ENCODE measurements at places on chromosomes 2 and 18.

DNA sequence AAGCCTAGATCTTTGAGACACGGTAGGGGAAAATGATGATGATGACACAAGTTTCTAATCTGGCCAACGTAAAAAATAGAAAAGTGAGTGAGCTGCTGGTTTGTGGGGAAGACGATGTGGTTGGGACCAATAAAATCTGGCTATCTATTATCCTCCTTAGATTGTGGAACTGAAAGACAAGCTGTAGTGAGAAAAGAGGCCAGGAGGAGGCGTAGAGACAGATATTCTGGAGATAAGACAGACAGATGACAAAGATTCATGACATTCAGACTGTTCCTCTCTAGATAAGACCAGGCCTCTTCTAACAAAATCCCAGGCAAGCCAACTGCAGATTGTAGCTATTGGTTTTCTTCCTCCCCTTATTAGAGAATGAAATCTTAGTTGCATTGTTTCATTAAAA is 376.3 kb upstream of the UBE2E3 start:
- DNase-seq: peak; percentile 76

DNA sequence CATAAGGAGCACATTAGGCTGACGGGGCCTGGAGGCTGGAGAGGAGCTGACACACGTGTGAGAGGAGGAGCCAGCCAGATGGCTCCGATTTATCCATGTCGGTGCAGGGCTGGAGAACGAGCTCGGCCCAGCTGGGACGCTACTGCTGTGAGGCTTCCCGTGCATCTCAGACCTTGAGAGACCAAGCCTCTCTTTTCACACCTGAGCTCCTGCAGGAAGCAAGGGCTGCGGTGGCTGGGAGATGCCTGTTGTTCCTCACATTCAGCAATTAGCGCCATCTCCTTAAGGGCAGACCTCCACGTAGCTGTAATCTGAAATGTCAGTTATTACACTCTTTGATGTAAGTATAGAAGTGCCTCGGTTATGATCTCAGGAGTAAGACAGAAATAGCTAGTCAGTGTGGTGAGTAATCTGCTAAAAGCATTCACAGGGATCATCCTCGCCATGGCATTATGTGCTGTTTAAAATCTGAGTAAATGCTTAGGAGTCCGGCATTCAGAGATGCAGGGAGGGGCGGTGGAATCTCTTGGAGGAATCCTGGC is 107.9 kb downstream of the PRKCE start:
- no peak for DNase-seq

DNA sequence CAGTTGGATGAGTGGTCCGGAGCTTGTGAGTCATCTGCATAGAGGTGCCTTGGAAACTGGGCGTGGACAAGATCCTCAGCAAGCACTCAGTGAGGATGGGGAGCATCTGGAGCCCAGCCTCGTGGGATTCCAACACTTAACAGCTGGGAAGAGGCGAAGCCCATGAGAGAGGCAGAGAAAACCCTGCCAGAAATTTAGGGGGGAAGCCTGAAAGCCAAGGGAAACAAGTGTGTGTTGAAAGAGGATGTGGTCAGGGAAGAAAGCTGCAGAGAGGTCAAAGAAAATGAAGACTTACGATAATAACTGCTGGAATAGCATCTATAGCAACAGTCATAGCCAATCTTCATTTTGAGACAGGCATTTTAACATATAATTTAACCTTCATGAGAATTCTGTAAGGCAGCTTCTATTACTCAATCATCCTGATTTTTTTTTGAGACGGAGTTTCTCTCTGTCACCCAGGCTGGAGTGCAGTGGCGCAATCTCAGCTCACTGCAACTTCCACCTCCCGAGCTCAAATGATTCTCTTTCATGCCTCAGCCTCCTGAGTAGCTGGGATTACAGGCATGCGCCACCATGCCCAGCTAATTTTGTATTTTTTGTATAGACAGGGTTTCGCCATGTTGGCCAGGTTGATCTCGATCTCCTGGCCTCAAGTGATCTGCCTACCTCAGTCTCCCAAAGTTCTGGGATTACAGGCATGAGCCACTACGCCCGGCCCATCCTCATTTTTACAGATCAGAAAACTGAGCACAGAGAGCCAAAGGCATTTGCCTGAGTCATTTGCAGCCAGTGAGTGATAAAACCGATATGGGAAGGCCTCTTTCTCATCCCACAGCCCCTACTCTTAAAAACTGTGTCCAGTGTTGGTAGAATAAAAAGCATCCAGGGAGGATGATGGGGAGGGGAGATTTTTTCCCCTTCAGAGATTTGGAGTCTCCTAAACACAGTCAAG is 214.4 kb upstream of the EPAS1 start:
- no peak for DNase-seq

DNA sequence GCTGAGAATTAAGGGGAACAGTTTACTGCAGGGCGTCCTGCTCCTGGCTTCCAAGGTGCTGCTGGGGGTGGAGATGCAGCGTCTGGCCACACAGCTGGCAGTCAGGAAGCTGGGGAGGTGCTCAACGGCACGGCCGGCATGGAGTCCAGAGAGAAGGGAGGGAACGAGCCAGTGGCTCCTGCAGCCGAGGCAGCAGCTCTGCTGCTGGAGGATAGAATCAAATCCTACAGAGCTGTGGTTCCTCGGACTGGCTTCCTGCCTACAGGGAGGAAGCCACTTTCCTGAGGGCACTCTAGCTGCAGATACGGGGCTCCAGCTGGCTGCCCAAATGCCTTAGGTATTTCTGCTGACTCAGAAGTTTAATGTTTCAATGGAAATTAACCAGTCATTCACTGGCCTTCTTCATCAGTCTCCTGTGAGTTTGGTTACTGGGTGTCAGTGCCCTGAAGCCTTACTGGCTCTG is 266.3 kb downstream of the TWIST2 start:
- no peak for DNase-seq

- no peak for DNase-seq
These were observed 78.1 kb downstream of the IRS1 start for GRCh38 chr2:226721541-226721940.

DNA sequence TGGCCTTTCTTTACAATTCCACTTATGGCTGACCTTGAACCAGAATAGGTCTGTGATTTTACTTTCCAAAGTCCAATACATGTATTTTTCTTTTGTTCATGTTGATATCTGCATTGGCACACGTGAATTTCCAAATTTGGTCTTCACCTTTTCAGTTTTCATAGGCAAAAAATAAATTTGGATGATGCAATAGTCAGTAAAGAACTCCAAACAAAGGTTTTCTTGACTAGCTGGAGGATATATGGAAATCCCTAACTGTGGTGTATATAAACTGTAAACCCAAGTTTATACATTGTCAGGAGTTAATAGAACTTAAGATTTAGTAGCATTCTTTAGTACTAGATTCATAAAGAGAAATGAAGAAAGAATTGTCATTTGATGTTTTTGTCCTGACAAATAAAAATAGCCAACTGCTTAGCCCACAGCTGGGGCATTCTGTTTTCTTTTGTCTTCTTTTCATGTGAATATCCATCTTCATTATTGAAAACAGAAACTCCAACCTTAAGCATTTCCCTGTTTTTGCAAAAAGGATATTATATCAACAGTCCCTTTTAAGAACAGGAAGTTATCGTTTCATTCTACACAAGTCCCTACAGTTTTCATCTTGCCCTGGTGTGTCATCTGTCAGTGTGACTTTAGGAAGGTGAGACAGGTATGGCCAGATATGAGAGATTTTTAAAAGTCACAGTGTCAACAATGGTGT is 132.9 kb downstream of the BCL2 start:
- DNase-seq: peak; percentile 43

- DNase-seq: no peak
These were observed 484.8 kb upstream of the ID2 start for GRCh38 chr2:8197101-8197500.

DNA sequence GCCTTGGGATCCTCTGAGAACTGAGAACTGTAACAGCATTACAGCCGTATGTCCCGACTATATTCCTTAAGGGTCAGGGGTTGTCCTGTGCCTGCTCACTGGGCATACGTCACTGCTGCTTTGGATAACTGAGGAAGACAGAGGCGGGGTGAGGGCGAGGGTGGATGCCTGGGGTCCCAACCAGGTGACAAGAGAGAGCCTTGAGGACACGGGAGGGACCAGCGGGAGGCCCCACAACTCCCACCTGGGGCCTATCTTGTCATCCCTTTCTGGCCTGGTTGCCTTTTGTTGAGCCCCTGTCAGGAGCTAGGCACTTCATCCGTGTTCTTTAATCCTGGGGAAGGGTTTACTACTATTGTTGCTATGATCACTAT is 28.8 kb downstream of the INPP5D start:
- DNase-seq: no peak

GRCh38 chr2:28716265-28716865 is 35.3 kb upstream of the PPP1CB start:
- peak; percentile 45 for DNase-seq

DNA sequence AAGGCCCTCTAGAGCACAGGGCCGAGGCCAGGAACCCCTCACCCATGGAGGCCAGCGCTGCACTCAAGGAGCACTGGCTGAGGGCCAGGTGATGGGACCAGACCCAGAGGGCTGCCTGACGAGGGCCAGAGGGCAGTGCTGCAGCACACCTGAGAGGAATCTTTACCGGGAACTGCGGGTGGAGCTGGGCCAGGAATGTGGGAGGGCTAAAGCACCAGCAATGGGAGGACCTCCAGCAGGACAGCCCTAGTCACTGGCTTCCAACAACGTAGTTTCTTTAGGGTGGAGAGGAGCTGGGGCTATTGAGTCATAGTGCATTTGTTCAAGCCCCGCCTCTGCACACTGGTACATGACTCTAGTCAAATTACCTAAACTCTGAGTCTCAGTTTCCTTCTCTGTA is 143.4 kb downstream of the TMEM17 start:
- DNase-seq: no peak

GRCh38 chr2:153871231-153872221 is at the start of gene GALNT13:
Gene GALNT13 (plus strand): TSS chr2:153871922.
- no peak for DNase-seq

GRCh38 chr2:63506320-63506719 is 82.0 kb downstream of the WDPCP start:
- no peak for DNase-seq

- DNase-seq: peak; percentile 82
These were observed 30.9 kb upstream of the REEP1 start for GRCh38 chr2:86368161-86368824.

GRCh38 chr2:156340377-156340776 is 7.9 kb upstream of the NR4A2 start:
- DNase-seq: no peak

GRCh38 chr2:236177604-236177966 is 9.4 kb upstream of the GBX2 start:
- no peak for DNase-seq

- DNase-seq: peak; percentile 81
These were observed 117.9 kb downstream of the CSRNP3 start for GRCh38 chr2:165587335-165587938.

GRCh38 chr2:362924-363323 is 75.0 kb upstream of the ALKAL2 start:
- no peak for DNase-seq

DNA sequence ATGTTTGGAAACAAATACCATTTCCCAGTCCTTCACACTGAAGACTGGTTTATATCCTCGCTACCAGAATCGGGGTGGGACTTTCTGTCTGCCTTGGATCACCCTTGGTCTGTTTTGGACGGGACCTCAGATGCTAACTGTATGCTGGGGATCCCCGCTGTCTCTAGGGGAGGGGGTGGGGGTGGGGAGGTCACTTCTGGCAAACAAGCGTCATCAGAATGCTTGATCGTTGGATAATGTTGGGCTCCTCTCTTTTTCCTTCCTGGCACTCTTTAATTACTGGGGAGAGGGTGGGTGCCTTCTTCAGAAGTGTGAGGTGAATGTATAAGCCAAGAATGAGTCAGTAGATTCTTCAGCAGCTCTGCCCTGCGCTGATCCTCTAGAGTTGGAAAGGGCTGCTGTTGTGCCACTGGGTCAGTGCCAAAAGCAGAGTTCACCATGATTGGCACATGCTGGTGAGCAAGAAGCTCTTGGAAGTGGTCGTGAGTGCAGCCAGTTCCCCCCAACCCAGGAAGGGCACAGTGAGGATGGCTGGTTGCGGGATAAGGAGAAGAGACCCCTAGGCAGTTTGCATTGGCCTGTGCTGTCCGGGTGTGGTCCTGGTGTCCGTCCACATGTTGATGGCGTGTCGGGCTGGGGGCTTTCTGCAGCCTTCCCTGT is 32.2 kb downstream of the DGKD start:
- DNase-seq: no peak

- no peak for DNase-seq
These were observed 176.6 kb upstream of the TACR1 start for GRCh38 chr2:75375646-75376582.

DNA sequence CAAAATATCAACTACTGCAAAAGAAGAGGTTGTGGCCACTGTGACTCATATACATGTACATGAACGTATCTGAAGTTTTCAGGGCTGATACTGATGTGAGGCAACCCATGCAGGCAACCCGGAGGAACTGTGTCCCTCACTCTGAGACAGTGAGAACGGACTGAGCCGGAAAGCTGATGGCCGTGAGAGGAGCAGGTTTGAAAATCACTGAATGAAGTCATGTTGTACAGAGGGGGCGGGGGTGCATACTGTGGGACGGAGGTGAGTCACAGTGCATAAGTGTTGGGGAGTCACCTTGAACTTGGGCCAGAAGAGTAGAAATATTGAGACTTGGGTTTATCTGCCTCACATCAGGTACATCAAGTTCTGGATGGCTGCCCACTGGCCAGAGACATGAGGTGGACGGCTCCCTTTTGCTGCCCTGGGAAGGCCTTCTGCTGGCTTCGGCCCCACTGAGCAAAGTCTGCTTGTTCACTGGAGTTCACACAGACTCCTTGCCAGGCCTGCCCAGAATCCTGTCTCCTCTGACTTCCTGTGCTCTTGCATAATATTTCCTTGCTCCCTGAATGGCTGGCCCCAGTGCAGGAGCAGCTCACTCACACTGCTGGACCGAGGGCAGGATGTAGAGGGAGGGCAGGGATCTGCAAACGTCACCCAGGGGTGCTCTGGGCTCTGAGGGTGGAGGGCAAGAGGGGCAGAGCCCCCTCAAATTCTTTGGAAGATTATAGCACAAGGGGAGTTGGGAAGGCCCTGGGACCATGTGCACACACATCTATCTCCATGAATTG is 18.1 kb downstream of the EPAS1 start:
- DNase-seq: no peak

DNA sequence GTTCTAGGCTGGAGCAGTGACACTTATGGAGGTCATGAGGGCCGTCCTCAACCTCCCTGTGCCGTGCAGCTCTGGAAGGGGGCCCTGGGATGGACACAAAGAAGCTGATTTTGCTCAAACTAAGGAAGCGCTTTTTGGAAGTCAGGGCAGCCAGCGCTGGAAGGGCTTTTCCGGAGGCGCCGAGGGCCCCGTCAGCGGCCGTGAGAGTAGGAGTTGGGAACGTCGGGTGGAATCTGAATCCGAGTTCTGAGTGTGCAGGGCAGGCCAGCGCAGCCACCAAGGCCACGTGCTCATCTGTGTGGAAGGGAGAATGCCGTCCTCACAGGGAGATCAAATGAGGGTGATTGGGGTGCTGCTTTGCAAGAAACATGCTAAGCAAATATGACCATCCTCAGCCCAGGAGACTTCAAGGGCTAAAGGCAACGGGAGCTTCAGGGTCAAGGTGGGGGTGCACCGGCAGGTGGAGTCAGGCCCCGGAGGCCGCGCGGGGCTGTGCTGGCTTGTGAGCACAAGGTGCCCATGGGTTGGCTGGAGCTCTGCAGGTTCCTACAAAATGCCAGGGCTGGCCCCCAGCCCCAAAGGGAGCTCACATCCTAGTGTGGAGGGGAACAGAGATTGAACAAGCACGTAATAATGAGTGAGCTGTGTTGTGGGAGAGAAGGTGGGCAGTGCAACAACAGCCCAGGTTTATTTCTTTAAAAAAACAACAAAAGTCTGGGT is 70.4 kb upstream of the HPCAL1 start:
- DNase-seq: no peak

Measured in Karpas-422 (cell line).